ENCODE measurements at places on chromosomes 16 and 17.

DNA sequence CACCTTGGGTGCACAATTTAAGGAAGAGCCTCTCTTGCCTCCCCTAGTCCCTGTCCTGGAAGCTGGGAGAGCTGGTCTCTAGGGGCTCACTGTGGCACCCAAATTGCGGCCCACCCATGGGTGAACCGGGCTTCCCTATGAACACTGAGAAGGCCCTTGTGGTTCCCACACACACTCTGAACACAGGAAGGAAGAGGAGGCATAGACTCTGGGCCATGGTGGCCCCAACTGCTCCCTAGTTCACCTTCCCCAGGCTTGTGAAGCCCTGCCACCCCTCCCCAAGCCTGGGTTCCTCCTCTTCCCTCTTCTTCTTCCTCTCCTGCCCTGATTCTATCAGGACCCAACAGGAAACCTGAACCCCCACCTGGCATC is 10.5 kb downstream of the SREBF1 start:
- no peak for DNase-seq

DNA sequence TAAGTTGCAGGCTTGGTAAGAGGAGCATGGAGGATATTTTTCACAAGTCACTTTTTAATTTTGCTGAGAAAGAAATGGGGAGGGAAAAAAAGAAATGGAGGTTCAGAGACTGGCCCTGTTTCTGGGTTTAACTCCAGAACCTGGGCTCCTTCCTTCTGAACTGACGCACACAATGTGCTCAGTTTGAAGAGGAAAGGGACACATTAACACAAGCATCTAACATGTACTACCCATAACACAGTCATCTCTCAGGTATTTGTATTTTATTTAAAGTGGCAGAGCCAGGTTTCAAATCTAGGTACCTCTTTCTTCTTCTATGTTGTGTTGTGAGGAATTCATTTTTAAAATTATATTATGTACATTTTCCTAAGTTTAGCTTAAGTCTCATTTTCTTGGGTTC is 5.3 kb upstream of the TMEM100 start:
- no peak for DNase-seq

GRCh38 chr17:81436294-81436849 is 41.1 kb downstream of the BAHCC1 start:
- no peak for DNase-seq

DNA sequence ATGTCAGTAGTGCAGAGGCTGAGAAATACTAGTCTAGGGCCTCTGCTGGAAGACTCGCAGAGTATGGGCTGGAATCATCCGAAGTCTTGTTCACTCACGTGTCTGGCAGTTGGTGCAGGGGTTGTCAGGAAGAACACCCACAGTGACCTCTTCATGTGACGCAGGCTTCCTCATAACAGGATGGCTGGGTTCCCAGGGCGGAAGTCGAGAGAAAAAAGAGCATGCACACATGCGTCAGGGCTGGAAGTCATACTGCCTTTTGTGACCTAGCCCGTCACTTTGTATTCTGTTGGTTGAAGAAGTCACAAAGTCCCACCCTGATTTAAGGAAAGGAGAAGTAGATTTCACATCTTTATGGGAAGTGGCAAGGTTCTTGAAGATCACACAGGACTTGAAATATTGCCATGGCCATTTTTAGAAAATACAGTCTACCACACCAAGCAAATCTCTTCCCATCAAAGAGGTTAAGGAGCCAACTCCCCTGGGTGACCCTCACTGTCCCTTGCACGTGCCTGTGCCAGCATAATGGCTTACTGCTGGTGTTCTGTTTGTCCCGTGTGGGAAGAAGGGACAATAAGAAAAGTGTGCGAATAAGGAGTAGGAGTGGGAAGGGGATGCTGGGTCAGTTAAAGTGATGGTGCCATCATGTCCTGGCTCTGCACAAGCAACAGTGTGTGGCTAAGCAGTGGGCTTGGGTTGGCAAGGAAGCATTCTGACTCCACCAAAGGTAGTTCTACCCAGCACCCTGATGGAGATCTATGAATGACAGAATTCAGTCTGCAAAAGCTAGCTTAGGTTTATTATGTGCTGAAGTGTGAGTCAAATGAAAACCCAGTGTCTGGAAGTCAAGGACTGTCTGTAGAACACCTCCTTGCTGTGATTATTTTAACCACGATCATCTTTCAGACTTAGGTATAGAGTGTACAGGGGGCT is 28.1 kb downstream of the HEATR3 start:
- no peak for DNase-seq

DNA sequence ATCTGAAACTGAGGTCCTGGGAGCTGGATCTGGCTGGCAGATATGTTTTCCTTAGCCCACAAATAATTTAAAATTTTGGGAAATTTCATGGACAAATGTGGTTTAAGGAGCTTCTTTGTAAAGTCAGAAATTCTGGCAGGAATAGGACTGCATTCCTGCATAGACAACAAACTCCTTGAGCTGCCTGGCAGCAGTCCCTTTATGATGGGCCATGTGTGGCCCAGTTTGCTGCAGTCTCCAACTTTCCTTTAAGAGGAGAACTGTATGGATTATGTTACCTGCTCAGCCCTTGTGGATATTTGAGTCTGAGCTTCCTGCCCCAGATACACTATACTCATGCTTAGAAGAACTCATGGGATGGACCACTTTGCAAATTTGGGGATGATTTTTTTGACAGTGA is 48.5 kb upstream of the HS3ST2 start:
- no peak for DNase-seq

- no peak for DNase-seq
Measured at GRCh38 chr17:5804251-5804650, 219.9 kb upstream of the NLRP1 start.

- no peak for DNase-seq
Measured at GRCh38 chr17:63075969-63076368, 109.9 kb downstream of the TANC2 start.

DNA sequence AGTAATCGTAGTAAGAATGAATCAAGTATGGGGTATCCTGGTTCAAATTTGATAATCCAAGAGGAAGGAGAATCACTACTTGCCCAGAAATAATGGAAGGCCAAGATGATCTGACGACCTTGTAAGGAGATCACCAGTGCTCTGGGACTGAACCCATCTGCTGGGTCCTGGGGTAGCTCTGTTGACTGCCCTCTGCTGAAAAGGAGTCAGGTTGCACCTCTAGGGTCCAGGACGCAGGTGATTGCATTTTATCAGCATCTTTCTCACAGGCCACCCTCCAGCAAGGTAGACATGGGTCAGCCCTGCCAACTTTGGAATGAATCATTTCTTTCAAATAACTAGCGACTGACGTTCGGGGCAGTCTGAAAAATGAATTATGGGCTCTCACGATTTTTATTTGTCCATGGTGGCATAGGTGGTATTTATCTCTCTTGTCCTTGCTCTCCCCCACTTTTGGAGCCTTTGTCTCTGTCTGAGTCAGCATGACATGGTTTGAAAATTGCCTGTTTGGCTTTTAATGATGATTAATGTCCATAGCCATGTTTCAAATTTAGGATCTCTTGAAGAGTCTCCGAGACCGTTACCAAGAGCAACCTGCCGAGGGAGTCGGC is 163.7 kb downstream of the MSI2 start:
- no peak for DNase-seq
